Mesendoderm (in vitro differentiated cells): ENCODE measurements at places on chromosomes 12 and 14.

- DNase-seq, result no peak
Observed at GRCh38 chr12:13097491-13098011, 5.9 kb downstream of the GSG1 start.

DNA sequence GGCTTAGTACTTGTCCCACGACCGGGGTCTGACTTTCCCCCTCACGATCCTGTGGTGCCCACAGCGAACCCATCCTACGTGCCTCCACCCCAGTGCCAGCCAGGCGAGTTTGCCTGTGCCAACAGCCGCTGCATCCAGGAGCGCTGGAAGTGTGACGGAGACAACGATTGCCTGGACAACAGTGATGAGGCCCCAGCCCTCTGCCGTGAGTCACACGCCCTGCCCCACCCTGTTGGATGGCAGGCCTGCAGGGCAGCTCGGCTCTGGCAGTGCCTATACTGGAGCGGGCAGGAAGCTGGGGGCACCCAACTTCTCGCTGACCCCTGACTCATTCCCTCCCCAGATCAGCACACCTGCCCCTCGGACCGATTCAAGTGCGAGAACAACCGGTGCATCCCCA is 18.3 kb upstream of the LRP1-AS start:
- DNase-seq, result no peak

- DNase-seq, result no peak
Observed at GRCh38 chr12:13404111-13404628, 207.6 kb downstream of the EMP1 start.

- no peak for DNase-seq
Observed at GRCh38 chr12:129662234-129662633, 241.6 kb downstream of the TMEM132D start.

DNA sequence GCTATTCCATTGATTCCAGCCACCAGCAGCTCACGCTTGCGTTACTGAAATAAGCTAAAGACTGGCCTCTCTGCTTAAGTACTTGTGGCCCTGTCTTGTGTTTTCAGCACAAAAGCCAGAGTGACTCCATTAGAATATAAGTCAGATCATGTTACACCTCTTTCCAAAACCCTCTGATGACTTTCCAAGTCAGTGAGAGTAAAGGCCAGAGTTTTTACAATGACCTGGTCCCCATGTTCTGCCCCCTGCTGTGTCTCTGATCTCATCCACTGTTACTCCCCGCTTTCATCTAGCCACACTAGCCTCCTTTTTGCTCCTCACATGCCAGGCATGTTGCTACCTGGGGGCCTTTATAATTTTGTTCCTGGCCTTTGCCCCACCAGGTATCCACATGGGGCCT is 6.9 kb upstream of the CKAP4 start:
- DNase-seq, result peak; percentile 65

GRCh38 chr12:95169368-95169767 is 47.9 kb downstream of the FGD6 start:
- DNase-seq, result peak; percentile 54

GRCh38 chr14:92507174-92507768 is 6.3 kb upstream of the RIN3 start:
- DNase-seq, result no peak

DNA sequence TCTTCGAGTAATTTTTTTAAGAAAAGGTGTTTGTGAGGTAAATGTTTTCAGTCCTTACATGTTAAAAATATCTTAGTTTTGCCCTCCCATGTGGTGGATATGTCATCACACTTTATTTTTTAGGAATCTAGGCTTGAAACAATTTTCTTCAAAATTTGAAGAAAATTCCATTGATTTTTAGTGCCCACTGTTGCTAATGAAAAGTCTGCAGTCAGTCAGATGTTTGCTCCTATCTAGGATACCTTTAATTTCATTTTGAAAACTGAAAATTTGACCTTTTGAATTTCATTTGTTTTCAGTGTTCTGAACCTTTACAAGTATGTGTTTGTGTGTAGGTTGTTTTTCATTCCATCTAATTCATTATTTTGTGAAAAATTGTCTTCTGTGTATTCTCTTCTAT is 105.4 kb downstream of the LRRK2 start:
- DNase-seq, result no peak

- no peak for DNase-seq
Observed at GRCh38 chr14:74018174-74018585, 908 bp downstream of the ENTPD5 start.

DNA sequence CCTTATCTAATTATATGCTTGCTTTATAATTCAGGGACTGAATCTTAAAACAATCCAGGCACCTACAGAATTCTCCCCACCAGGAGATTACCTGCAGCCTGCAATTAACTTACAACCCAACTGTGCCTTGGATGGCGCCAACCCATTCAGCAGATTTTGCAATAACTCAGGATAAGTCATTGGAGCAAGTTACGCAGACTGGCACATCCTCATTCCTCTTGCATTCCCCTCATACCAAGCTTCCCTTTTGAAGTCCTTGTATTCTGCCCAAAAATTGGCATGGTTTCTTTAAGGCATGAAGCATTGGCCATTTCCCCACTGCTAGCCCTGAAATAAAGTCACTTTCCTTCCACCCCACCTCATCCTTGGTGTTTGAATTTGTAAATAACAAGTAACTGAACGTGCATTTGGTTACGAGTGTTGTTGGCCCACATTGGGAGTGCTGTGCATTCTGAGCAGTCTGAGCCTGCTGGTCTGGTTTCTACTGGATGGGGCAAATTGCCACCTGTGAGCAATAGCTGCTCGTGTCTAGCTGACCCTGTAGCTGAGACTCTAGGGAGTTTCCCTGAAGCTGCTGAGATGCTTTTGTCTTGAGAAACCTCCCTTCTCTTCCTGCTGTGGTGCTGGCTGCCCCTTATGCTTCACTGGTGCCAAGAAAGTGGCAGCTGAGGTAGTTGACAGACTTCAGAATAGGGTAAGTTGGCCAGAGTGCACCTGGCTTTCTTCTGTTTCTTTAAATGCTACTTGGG is 99.2 kb upstream of the SCAF11 start:
- DNase-seq, result no peak

DNA sequence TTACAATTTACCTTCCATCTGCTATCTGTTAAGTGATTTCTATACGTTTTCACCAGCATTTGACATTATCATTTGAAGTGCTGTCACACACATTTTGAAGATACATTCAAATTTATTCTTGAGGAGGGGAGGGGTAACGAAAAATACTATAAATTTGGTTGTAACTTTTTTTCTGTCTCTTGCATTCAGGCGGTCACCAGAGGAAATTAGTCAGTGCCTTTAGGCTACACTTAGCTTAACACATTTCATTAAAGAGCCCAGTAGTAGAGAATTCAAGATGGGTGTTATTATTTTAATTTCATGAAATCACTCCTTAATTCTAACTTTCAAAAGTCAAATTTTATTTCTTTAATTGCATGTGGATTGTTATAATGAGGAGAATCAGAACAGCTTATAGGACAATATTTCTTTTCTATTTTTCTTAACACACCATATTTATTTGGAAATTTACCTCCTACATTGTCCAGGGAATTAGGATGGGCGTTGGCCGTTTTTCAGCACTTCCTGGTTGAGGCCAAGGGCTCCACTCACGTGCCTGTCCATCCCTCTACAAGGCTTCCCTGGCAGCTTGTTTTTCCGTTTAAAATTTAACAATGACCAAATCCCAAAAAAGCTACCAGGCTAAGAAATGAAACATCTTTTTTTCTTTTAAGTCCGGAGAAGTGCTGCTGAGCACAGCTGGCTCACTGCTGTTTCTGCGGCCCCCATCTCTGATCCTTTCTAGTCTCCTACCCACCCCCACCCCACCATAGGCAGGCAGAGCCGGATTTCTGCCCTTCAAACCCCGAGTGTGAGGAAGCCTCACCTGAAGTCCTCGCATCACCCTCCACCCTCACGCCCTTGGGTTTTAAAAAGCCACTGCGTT is 1.1 kb upstream of the FAR2 start:
- peak; percentile 44 for DNase-seq

GRCh38 chr12:109458771-109459208 is 18.3 kb downstream of the KCTD10 start:
- peak; percentile 66 for DNase-seq

DNA sequence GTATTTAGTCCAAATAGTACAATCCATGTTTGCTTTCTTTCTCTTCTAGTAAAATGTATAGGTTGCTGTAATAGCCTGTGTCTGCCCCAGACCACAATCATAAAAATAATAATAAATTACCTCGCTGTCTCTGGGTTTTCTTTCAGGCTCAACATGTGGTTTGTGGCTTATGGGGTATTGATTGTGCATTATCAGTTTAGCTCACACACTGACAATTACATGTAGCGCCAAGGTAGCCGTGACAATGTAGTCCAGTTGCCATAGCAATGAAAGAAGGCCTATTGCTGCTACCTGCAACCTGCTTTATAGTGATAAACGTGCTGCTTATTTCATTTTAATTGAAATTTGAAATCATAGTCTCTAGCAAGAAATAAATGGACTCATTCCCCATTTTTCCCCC is 1009.8 kb downstream of the NRXN3 start:
- no peak for DNase-seq

DNA sequence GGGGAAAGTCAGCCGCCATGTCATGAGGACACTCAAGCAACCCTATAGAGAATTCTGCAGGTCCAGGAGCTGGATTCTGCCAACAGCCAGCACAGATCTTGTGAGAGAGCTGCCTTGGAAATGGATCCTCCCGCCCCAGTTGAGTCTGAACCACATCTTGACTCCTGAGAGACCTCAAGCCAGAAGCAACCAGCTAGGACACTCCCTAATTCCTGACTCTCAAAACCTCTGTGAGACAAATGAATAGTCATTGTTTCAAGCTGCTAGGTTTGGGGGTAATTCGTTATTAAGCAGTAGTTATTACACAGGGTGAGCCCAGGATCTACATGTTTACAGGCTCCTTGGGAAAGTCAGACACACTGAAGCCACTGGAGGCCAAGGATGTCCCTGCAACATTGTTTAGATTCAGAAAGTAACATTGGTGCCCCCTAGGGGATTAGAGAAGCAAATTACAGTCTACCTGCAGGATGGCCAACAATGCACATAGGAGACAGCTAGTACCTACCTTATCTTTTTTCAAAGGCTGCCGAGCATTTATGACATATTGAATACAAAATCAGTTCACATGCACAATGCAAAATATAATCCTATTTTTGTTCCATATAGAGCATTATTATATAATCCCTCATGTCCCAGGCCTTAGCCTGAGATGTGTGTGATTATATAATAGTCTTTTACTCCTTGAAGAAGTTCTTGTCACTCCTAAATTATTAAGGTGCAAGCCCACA is 57.9 kb upstream of the FICD start:
- DNase-seq, result peak; percentile 91

DNA sequence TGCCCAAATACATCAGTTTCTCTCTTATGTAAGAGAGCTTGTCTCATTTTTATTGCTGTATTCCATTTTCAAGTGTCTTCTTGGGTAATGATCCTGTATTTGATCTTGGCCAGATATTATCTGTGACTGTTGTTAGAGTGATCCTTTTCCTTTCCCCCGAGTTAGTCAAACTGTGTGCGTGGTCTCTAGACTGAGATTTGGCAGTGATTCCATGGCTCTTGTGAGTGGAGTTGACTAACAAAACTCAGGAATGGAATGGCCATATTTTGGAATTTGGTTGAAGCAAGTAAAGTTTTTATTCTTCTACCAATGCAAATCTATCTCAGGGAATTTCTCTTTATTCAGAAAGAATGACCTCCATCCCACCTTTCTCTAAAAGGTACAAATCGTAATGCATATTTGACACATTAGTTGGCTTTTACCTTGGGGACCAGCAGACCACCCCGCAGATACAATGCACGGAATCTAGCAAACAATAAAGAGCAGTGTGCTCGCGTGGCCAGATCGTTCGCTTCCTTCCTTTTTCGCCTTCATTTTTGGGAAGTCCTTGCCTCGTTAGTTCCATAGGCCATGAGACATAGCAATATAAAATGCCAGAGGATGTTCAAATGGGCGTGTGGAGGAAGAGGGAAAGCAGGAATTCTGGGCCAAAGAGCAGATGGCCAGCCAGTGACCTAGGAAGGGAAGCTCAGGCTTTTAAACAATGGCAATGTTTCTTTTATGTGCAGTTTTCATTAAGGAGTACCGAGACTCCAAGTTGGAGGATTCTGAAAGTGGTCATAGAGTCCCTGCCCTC is 24.4 kb downstream of the ETV6 start:
- no peak for DNase-seq

GRCh38 chr12:119211884-119212283 is 33.2 kb downstream of the HSPB8 start:
- DNase-seq, result no peak

DNA sequence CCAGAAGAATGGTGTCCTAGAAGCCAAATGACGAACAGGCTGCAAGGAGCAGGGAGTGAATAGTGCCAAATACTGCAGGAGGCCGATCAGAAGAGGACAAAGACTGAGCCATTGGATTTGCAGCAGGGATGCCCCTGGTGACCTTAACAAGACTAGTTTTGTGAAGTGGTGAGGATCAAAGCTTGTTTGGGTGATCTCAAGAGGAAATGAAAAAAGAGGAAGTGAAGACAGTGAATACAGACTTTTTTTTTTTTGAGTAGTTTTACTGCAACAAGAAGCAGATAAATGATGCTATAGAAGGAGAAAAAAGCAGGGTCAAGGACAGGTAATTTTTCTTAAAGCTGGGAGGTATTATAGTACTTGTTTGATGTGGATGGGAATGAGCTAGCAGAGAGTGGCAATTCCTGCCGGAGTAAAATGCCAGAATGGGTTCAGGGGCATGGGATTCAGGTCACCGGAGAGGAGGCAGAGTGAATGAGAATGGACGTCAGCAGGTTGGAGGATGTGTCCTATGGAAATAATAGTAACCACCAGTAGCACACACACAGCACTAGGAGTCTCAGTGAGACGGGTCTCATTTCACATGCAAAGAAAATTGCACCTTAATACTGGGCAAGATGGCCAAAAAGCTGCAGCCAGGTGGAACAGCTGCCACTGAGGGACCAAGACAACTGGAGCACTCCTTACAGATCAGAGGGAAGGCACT is 345.8 kb upstream of the CCDC196 start:
- no peak for DNase-seq

GRCh38 chr12:130459916-130460315 is 122.2 kb downstream of the PIWIL1 start:
- no peak for DNase-seq

DNA sequence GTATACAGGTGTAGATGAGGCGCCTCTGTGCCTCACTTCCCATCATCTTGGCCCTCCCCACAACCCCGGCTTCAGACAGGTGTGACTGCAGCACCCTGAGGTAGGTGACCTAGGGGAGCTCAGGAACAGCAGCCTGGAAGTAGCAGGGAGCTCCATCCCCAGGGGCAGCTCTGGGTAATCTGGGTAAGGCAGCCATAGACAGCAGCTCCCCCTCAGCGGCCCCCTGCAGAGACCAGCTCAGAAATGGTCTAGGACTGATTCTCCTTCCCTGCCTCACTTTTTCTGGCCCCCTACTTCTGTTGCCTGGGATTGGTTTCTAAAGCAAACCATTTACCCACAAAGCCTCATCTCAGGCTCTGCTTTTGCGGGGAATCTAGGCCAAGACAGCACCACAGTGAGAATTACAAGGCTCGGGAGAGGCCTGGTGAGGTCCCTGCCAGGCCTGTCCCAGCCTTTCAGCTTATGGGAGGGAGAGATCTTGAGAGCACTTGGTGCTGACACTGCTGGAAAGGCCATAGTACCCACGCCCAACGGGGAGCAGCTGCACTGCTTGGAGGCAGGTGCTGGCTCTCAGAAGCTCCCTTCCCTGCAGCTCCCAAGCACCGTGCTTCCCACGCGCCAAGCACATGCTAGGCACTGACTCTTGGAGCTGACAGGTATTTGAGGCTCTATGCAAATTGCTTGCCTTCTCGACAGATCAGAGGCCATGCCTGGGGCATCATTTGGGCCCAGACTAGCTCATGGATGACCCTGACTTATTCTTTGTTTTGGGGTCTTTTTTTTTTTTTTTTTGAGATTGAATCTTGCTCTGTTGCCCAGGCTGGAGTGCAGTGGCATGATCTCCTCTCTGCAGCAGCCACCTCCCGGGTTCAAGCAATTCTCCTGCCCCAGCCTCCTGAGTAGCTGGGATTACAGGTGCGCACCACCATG is 45.1 kb upstream of the TRAF3 start:
- DNase-seq, result no peak
